ENCODE measurements at places on chromosomes 3 and 15.

- no peak for DNase-seq
Observed at GRCh38 chr3:194941360-194941955, 255.8 kb downstream of the FAM43A start.

GRCh38 chr3:129560269-129560787 is 17.4 kb downstream of the H1-8 start:
- no peak for DNase-seq

DNA sequence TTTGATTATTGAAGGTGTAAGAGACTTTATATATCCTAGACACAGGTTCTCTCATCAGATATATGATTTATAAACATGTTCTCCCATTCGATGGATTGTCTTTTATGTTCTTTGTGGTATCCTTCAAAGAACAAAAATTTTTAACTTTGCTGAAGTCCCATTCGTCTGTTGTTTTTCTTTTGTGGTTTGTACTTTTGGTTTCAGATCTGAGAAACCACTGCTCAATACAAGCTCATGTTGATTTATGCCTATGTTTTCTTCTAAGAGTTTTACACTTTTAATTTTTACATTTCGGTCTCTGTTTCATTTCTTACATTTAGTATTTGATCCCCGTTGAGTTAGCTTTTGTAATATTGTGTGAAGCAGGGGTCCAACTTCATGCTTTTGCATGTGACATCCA is 103.3 kb upstream of the SPRED1 start:
- no peak for DNase-seq

- DNase-seq: no peak
Observed at GRCh38 chr3:46202535-46202934, 5.6 kb downstream of the CCR1 start.

- DNase-seq: no peak
Observed at GRCh38 chr3:23864931-23865330, 51.9 kb downstream of the NKIRAS1 start.

DNA sequence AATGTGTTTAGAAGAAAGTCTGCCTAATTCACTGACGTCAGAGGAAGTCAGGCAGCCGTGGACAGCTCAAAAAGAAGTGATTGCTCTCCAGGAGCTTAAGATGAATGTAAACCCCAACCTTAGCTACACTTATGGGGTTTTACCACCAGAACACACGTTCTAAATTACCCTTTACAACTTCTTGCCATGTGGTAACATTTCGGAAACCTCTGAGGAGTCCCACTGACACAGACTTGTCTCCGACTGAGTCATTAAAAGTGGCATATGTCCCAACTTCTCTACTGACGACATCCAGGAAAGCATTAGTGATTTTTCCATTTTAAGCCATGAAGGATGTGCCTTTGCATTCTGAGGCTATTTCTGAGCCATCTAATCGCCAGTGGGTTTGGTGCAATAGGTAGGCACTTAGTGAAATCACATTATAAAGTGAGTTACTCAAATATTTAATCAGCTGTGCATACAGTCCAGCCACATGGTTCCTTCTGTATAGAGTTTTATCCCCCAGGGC is 32.4 kb downstream of the C2CD4A start:
- no peak for DNase-seq

All from T-helper 2 cell treated with Interferon-gamma antibody and Interleukin-4, amounts not matched to agents 5 μg/mL and 100 μg/mL, for 36 hours (primary cell).